Activated naive CD4-positive, alpha-beta T cell (primary cell): ENCODE measurements at places on chromosomes 4 and X.

GRCh38 chr4:42655269-42655637 is 1.7 kb downstream of the ATP8A1 start:
- DNase-seq: no peak

DNA sequence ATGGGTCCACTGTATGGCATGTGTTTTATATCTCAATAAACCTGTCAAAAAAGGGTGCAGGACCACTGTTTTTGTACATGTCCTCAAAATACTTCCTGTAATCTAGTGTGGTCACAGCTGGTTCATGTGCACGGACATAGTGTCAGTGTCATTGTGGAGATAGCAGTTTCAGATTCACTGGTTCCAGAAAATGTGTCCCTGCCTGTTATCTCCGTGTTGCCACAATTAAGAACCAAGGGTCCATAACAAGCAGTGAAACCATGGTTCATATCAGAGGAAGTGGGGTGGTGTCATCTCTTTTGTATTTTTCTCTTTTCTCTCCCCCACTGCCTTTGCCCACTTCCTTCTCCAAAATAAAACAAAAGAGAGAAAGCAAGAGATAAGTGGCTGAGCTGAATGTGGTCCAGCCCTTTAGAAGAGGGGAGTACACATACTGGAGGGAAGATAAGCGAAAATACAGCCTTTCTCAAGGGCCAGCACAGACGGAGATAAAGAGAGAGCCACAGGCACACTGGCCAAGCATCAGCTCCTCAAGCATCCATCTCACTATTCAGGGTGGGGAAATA is 51.2 kb downstream of the TBL1X start:
- DNase-seq: no peak

GRCh38 chrX:99301990-99302389 is 1108.1 kb downstream of the PCDH19 start:
- no peak for DNase-seq

- DNase-seq: no peak
Observed at GRCh38 chr4:7873881-7874280, 65.8 kb downstream of the AFAP1 start.

DNA sequence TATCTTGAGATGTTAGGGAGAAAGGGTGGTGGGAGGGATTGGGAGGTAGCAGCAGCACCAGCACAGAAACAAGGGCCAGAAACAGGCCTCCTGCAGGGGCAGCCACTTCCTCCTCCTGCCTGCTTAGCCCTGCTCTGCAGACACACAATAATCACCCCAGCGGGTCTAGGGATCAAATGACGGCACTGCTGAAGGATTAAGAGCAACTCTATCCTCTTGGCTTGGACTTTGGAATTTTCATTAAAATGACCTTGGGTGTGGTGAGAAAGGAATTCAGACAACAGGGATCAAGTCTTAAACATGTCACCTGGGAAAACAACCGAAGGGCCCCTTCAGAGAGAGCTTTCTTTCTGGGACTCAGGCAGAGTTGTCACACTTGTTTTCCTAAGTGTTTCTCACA is 353.4 kb downstream of the SPRY1 start:
- no peak for DNase-seq

GRCh38 chr4:87524456-87524855 is 4.7 kb downstream of the SPARCL1 start:
- DNase-seq: no peak

DNA sequence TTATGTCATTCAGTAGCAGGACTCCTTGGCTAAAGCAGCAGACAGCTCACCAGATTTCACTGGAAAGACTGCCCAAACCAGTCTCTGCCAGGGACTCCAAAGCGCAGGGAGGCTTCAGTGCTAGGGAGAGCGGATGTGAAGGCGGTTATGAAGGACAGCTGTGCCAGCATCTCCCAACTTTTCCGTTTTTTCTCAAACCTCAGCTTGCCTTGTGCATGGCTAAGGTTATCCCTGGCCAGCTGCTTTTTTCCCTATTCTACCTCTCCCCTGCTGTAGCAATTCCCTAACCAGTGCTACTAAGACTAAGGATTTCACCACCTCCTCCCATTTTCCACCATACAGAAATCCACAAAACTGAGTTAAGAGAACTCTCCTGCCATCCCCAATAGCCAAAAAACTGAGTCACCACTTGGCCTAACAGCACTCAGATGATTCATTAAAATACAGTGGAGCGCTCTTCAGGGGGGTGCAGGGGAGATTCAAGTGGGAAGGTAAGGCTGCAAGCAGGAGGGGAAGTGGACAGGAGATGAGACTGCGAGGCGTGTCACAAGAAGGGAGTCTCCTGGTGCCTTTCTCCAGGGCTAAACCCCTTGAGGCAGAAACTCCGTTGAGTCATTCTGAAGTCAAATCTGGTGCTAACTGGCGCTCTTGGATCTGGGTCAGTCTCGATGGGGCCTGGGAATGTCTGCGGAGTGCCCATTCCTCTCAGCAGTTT is 90.7 kb downstream of the PALLD start:
- DNase-seq: no peak

GRCh38 chr4:129092631-129093190 is 628 bp downstream of the SCLT1 start:
- DNase-seq: no peak
